ENCODE measurements at places on chromosomes 6 and 20. TPM values are rescaled to one million over a fixed set of nuclear protein-coding genes. Genes with fewer than 3 reads are reported as not detected.

WFDC13 gene
- total RNA-seq = not detected

NTSR1 gene
- 187 TPM for total RNA-seq

- H3K4me1 ChIP-seq = peaks cover 52% of the 10 kb centered on the region
- H3K27me3 ChIP-seq = no peaks in the 10 kb centered on the region
- no peaks in the 10 kb centered on the region for H3K36me3 ChIP-seq
- peak within 1 kb of the TSS; percentile 89 for H3K4me3 ChIP-seq
- H3K27ac ChIP-seq = peak within 1 kb of the TSS; percentile 88
- DNase-seq = no peak
Observed at GRCh38 chr6:75748743-75749538, at the start of gene MYO6. TSS of gene MYO6 (plus strand) at chr6:75749239. CDS start at chr6:75817548, 68,309 bp downstream.

EYA4 gene
- total RNA-seq = not detected

PTK6 gene
- 6.7 TPM for total RNA-seq

SOX18 gene
- total RNA-seq = 3.3 TPM

- H3K27ac ChIP-seq = no peak overlapping the region
- H3K4me1 ChIP-seq = no peaks in the 10 kb centered on the region
- DNase-seq = no peak
- no peaks in the 10 kb centered on the region for H3K36me3 ChIP-seq
Observed at GRCh38 chr20:5652626-5653553, 97.3 kb upstream of the SHLD1 start.

CYP39A1 gene
- total RNA-seq = 0.54 TPM

- H3K36me3 ChIP-seq = no peaks in the 10 kb centered on the region
- H3K4me3 ChIP-seq = no peak overlapping the region
- H3K27ac ChIP-seq = no peak overlapping the region
- no peaks in the 10 kb centered on the region for H3K27me3 ChIP-seq
- H3K4me1 ChIP-seq = no peaks in the 10 kb centered on the region
Observed at GRCh38 chr6:161058741-161059140, 67.2 kb downstream of the MAP3K4 start.

DNA sequence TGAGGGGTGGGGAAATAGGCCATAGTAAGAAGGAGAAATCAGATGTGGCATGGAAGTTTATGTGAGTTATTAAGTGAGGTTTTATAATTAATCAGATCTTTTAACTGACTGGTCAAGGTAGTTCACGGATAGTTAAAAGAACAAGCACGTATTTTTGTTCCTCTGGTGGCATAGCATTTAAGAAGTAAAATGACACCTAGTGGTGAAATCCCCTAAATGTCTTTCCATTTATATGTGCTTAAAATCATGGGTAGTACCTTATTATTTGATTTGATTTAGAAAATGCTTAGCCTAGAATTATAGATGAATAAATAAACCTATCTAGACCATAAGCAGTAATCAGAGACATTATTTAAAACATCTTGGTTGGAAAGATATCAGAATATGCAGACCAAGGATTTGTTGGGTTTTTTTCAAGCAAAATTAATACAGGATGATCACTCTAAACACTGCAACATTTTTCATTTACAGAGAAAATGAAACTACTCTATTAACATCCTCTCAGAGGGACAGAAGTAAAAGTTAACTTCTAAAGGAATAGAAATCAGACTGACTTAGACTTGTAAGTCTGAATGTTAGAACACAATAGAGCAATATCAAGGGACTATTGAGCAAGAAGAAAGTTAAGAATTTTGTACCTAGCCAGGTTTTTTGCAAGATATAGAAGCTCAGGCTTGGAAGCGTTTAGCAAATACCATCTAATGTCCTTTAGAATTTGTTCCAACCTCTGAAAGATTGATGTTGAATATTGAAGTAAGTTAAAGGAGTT, 81.1 kb downstream of the STXBP5 start:
- H3K27ac ChIP-seq = no peak overlapping the region
- peaks cover 2% of the 10 kb centered on the region for H3K4me1 ChIP-seq
- DNase-seq = peak; percentile 34

- no peaks in the 10 kb centered on the region for H3K4me1 ChIP-seq
- H3K27ac ChIP-seq = no peak overlapping the region
- H3K4me3 ChIP-seq = no peak overlapping the region
- no peaks in the 10 kb centered on the region for H3K27me3 ChIP-seq
Observed at GRCh38 chr6:87742106-87742505, 40.1 kb upstream of the AKIRIN2 start.

RBPJL gene
- not detected for total RNA-seq

GRCh38 chr6:103154779-103155572, 1704.7 kb downstream of the HACE1 start:
- H3K27ac ChIP-seq = no peak overlapping the region
- H3K4me3 ChIP-seq = no peak overlapping the region
- no peak for DNase-seq
- H3K4me1 ChIP-seq = no peaks in the 10 kb centered on the region

GRCh38 chr20:6726761-6727160, 40.7 kb upstream of the BMP2 start:
- no peaks in the 10 kb centered on the region for H3K4me1 ChIP-seq
- H3K27ac ChIP-seq = no peak overlapping the region
- no peaks in the 10 kb centered on the region for H3K36me3 ChIP-seq
- no peak for DNase-seq
- no peaks in the 10 kb centered on the region for H3K27me3 ChIP-seq

DNA sequence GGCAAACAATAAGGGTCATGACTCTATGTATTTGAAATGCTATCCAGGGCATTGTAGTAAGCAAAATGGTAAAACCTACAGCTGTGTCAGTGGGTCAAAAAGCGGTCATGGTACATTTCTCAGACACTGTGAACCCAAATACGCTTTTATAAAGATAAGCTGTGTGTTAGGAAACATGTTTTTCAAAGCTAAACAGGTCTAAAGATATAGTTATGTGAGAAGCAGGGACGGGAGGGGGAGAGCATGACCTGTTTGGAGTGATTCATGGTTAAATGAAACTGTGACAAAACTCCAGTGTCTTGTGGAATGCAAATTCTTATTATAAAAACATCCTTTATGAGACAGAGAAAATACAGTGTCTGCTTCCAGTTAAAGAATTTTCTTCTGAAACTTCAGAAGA, 205.4 kb upstream of the BMP2 start:
- no peaks in the 10 kb centered on the region for H3K4me1 ChIP-seq
- no peak for DNase-seq
- H3K27me3 ChIP-seq = no peaks in the 10 kb centered on the region

MTFR2 gene
- 13.2 TPM for total RNA-seq

TXLNB gene
- total RNA-seq = 0.05 TPM

GRCh38 chr20:10864076-10864672, 190.4 kb upstream of the JAG1 start:
- peak; percentile 16 for DNase-seq
- H3K27ac ChIP-seq = no peak overlapping the region
- no peaks in the 10 kb centered on the region for H3K27me3 ChIP-seq
- no peak overlapping the region for H3K4me3 ChIP-seq
- H3K4me1 ChIP-seq = peaks cover 19% of the 10 kb centered on the region

GRCh38 chr6:14716499-14717146, 529.2 kb upstream of the JARID2 start:
- no peaks in the 10 kb centered on the region for H3K27me3 ChIP-seq
- H3K4me3 ChIP-seq = no peak overlapping the region
- no peak for DNase-seq
- no peak overlapping the region for H3K27ac ChIP-seq
- no peaks in the 10 kb centered on the region for H3K36me3 ChIP-seq

CAPN11 gene
- not detected for total RNA-seq

ADGRF1 gene
- 39.6 TPM for total RNA-seq

DNA sequence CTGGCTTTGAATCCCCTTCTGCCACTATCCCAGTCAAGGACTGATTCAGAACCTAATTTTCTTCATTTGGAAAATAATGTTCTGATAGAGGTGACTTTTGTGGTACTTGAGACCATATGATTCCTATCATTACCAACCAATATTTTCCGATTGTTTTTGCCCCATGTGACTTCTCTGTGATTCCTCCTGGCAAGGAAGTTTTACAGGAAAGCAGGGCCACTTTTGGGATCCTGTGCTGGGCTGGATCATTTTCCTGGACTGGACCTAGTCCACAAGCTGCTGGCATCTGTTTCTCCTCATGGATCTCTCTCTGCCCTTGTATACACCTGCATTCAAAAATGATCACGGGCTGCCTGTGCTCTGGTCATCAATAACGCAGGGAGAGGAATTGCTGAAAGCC, 13.9 kb upstream of the SNHG17 start:
- H3K36me3 ChIP-seq = 0 out of 2 replicates have a peak, but pooled peaks cover 7% of the 10 kb centered on the region
- H3K4me3 ChIP-seq = no peak overlapping the region
- peaks cover 48% of the 10 kb centered on the region for H3K4me1 ChIP-seq
- DNase-seq = no peak

PSORS1C2 gene
- total RNA-seq = not detected

GRCh38 chr6:31663961-31664789, 622 bp downstream of the GPANK1 start:
- H3K4me1 ChIP-seq = peaks cover 46% of the 10 kb centered on the region
- peak overlapping the region; percentile 90 for H3K27ac ChIP-seq
- H3K27me3 ChIP-seq = no peaks in the 10 kb centered on the region
- H3K36me3 ChIP-seq = peaks cover 36% of the 10 kb centered on the region
- DNase-seq = no peak

DNA sequence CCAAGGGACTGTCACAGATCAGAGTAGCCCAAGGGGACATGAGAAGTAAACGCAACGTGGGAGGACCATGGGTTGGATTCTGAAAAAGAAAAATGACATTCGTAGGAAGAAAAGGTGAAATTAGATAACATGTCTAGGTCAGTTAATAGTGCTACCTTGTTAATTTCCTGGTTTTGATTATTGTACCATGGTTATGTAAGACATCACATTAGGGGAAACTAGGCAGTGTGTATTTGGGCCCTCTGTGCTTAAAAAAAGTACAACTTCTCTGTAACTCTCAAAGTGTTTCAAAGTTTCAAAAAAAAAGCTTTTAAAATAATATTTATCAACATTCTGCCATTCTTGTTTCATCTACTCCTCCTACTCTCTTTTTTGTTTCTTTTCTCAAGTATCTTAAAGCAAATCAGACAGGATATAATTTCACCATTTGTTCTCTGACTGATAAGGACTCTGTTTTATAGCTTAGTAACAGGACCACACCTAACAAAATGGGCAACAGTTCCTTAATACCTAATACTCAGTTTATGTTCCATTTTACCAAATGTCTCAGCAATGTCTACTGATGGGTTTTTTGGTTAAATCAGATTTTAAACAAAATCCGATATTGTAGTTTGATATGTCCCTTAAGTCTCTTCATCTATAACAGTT, 97.1 kb upstream of the PLCB4 start:
- no peak overlapping the region for H3K4me3 ChIP-seq
- no peaks in the 10 kb centered on the region for H3K4me1 ChIP-seq
- H3K36me3 ChIP-seq = no peaks in the 10 kb centered on the region

- no peak overlapping the region for H3K4me3 ChIP-seq
- H3K27me3 ChIP-seq = peaks cover 22% of the 10 kb centered on the region
Observed at GRCh38 chr6:39902136-39902535, 32.1 kb downstream of the MOCS1 start.

GRCh38 chr6:108746836-108747575, 101.2 kb upstream of the ARMC2 start:
- DNase-seq = no peak
- H3K4me3 ChIP-seq = no peak overlapping the region
- no peak overlapping the region for H3K27ac ChIP-seq
- H3K4me1 ChIP-seq = peaks cover 23% of the 10 kb centered on the region

DNA sequence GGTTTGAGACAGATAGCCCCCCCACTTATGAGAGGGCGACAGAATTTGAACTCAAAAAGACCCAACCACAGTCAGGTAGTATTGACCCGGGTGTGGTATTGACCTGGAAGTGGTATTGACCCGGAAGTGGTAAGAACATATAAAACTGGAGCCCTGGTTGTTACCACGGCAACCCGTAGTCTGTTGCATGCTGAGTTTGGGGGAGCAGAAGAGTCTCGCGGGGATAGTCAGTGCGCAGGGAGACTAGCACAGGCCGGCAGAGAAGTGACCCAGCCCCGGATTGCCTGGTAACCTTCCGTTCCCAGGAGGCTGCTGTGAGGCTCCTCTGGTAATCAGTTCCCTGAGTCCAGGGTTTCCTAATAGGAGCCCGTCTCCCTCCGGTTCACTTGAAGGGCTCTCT, 96.2 kb downstream of the SNX5 start:
- H3K4me1 ChIP-seq = peaks cover 23% of the 10 kb centered on the region
- H3K27me3 ChIP-seq = peaks cover 10% of the 10 kb centered on the region
- H3K4me3 ChIP-seq = no peak overlapping the region
- DNase-seq = no peak

- no peak overlapping the region for H3K4me3 ChIP-seq
- H3K27me3 ChIP-seq = no peaks in the 10 kb centered on the region
- H3K36me3 ChIP-seq = 0 out of 2 replicates have a peak, but pooled peaks cover 4% of the 10 kb centered on the region
Observed at GRCh38 chr6:137873273-137873762, 6.3 kb downstream of the TNFAIP3 start.

DNA sequence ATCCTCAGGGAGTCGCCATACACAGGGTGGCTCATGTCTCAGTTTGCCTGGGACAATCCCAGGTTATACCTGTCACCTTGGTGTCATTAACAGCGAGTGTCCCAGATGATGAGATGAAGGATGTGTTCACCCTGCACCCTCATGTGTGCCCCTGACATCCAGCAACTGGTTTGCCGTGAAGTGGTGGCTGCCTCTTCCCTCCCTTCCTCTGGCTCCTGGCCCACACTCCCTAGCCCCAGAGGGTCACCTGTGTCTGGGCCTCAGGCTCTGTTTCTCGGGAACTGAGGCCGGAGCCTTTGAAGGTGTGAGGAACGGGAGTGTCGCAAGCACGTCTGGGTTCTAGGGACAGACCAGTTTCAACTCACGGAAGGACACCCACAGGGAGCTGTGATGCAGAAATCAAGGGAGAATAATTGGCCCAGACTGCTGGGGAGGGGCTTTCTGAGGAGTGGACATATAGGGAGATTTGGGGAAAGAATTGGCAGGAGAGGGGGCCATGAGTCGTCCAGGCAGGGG, 35.8 kb upstream of the PHACTR3 start:
- H3K27ac ChIP-seq = no peak overlapping the region
- no peaks in the 10 kb centered on the region for H3K4me1 ChIP-seq
- no peaks in the 10 kb centered on the region for H3K36me3 ChIP-seq
- H3K27me3 ChIP-seq = peaks cover 11% of the 10 kb centered on the region

CASS4 gene
- 0.17 TPM for total RNA-seq

- no peaks in the 10 kb centered on the region for H3K36me3 ChIP-seq
- no peaks in the 10 kb centered on the region for H3K4me1 ChIP-seq
- no peak overlapping the region for H3K27ac ChIP-seq
- H3K4me3 ChIP-seq = no peak overlapping the region
- DNase-seq = no peak
Observed at GRCh38 chr6:356828-357251, 34.7 kb upstream of the IRF4 start.

MMUT gene
- total RNA-seq = 12.4 TPM

- H3K4me1 ChIP-seq = no peaks in the 10 kb centered on the region
- H3K27me3 ChIP-seq = peaks cover 39% of the 10 kb centered on the region
- H3K27ac ChIP-seq = no peak within 1 kb of the TSS
- H3K36me3 ChIP-seq = no peaks in the 10 kb centered on the region
Observed at GRCh38 chr6:127118298-127119101, at the start of gene RSPO3. TSS of gene RSPO3 (plus strand) at chr6:127118671. CDS start at chr6:127119193, 522 bp downstream.

ZKSCAN8 gene
- 20.7 TPM for total RNA-seq

SLC17A5 gene
- total RNA-seq = 17.0 TPM

Data from HCT116 (cell line).